ENCODE measurements at places on chromosomes 6 and 20.

GRCh38 chr6:162733489-162733888 lies 5.7 kb downstream of the PACRG start:
- no peak for DNase-seq

GRCh38 chr20:62303340-62304226 lies 786 bp downstream of the ADRM1 start:
- DNase-seq: peak; percentile 63

DNA sequence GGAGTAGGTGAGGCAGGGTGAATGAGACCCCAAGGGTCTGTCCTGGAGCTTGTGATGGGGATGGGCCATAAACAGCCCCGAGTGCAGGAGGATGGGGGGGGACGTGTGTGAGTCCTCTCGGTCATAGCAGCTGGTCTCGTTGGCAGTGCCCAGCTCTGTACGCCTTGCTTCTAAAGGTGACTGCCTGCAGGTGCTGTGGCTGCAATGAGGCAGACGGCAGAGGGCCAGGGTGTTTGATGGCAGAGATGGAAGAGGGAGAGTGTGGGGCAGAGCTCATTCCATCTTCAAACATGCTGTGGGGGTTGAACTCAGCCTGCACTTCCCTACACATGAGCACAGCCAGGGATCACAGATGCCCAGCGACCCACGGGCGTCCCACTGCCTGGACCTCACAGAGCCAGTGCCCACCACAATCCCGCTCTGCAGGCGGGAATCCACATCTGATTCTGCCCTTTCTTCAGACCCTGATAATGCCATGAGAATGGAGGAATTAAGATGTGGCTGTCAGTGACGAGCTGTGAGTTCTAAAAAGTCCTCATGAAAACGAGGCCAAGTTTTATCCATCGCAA lies 123.3 kb upstream of the CDH4 start:
- DNase-seq: no peak

GRCh38 chr20:33894798-33895197 lies 83.7 kb downstream of the CHMP4B start:
- DNase-seq: no peak

DNA sequence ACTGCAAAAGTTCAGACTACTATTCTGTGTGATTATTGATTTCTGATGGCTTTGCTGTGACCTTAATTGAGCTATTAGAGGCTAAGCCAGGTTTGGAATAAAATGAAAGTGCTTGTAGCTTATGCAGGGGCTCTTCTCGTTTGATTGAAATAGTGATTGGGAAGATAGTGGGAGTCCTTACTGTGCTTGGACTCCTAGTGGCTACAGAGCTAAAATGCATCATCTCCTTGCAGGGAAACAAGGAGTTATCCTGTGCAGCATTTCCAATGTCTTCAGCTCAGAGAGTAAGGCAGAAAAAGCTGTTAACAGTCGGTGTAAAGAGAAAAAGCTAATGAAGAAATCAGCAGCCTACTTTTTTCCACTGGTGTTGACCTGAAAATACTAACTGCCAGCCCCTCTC lies 173.5 kb downstream of the SLC35F1 start:
- no peak for DNase-seq

- DNase-seq: no peak
Measured at GRCh38 chr6:16274483-16274882, 36.1 kb downstream of the GMPR start.

DNA sequence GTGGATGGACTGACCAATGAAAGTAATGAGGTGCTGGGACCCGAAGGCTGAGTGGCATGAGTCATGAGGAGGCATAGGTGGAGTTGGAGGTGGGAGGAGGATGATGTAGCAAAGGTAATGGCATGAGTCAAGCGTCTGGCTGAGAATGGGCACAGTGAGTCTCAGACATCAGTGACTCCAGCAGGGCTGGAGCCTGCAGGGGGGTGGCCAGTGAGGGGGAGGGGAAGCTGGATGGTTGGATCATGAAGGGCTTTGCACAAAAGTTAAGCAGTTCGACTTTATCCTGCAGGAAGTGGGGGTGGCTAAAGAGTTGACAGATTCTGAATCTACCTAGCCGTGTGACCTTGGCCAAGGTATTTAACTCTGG lies 99.0 kb upstream of the IYD start:
- DNase-seq: no peak

- no peak for DNase-seq
Measured at GRCh38 chr6:140176306-140176705, 801.9 kb upstream of the CITED2 start.

DNA sequence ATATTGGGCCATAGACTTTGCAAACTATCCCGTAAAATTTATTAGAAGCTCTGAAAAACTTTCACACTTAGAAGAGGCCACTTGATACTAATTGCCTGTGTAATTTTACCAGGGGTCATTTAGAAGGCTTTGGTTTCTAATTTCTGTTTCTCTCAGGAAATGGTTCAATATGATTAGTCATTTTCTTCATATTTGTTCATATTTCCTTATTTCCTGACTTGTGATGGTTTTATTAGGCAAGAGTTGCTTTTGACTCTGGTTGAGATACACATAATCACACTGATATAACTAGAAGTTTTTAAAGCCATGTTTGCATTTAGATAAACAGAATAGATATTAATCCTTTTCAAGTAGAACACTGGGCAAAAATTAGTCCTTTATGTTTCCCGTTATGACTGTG lies 11.8 kb upstream of the HBS1L start:
- DNase-seq: no peak

GRCh38 chr6:45487645-45488044 lies 109.9 kb upstream of the SUPT3H start:
- DNase-seq: no peak

GRCh38 chr20:36644032-36644705 lies 1.8 kb downstream of the SLA2 start:
- no peak for DNase-seq

GRCh38 chr6:51459958-51460357 lies 627.5 kb downstream of the PKHD1 start:
- DNase-seq: no peak

- peak; percentile 9 for DNase-seq
Measured at GRCh38 chr6:156395276-156395675, 381.9 kb upstream of the ARID1B start.

- no peak for DNase-seq
Measured at GRCh38 chr20:10520528-10520927, 85.4 kb downstream of the SLX4IP start.

DNA sequence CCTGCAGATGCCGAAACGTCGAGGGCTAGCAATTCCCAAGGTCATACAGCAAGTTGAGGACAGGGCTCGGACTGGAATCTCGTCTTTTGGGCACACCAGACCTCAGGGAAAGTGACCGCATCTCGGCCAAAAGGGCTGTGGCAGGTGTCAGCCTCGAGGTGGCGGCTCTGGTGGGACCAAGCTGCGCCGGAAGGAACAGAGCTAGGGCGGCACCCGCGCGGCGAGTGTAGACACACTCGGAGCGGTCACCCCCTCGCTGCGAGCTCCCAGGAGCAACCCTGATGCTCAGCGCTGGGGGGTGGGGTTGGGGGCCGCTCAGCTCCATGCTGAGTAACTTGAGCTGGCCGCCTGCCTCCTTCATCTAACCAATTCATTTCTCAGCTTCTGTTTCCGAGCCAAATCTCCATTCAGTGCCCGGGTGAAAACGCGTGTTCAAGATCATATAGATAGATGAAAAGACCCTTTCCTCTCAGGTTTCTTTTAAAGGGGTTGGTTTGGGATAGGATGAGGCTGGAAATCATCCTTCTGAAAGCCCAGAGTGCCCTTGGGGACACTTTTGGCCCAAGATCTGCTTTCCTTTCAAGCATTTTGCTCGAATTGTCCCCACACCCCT lies 2.2 kb upstream of the TUBB2B start:
- DNase-seq: peak; percentile 86

DNA sequence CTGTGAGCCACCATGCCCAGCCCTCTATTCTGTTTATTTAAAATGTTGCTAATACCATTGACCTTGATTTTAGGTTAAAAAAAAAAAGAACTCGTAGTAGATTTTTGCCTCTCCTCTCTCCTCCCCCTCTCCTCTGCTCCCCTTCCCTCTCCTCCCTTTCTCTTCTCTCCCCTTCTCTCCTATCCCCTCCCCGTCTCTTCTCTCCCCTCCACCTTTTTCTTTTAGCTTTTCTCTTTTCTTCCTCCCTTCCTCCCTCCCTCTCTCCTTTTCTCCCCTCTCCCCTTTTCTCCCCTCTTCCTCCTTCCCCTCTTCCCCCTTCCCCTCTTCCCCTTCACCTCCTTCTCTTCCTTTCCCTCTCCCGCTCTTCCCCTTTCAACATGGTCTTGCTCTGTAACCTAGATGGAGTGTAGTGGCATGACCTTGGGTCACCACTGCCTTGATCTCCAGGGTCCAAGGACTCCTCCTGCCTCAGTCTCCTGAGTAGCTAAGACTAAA lies 223.8 kb downstream of the ZFAND3 start:
- DNase-seq: no peak

DNA sequence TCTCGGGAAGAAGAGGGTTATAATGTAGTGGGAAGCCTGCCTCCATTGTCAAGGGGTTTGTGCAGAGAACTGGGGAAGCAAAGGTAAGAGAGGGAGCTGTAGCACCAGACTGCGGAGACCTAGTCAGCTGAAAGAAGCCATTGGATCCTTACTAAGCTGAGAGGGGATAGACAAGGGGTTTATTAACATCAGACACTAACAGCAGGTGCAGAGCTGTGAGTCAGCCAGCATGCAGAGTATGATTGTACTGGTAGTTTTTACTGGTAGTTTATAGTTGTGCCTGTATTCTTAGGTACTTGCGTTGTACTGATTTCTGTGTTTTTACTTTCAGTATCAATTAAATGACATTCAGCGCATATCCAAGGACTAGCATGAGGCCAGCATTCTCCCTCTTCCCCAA lies 17.8 kb upstream of the COL19A1 start:
- peak; percentile 0 for DNase-seq

DNA sequence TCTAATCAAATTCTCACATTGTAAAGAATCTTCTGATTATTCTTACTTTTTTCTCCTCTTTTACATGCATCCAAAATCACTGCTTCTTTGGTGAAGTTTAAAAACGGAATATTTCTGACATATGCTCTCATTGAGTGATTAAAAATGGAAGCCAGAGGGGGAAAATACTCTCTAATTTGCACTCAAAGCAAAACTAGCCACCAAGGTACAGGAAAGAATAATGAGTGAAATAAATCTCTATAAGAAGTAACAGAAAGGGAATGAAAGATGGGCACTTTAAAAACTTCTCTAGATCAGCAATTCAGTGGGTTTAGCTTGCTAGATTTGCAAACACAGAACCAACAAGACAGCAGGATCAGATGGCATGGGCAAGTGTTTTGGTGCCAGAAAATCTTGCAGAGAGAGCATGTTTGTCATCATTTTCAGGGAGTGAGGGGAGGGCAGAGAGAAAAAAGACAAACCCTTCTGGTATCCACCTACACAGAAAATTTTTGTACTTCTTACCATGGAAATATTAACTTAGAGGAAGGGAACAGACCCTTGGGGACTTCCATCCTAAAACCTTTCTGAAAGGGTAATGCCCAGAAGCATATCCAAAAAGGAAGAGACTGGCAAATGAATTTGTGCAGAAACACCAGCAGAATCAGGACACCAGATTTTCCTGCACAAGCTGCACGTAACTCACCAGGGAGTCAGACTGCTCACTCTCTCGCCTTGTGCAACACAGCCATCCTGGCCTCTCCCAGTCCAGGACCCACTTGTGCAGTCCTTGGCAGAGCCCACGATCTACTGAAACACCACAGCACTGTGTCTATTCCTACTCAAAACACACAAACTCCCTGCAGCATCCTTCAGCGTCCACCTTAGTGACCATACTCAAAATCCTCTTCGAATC lies 270.2 kb upstream of the PRDM1 start:
- DNase-seq: no peak

- DNase-seq: peak; percentile 64
Measured at GRCh38 chr20:46099491-46100287, 9.9 kb upstream of the NCOA5 start.

- no peak for DNase-seq
Measured at GRCh38 chr6:124943658-124944057, 18.6 kb upstream of the RNF217 start.

DNA sequence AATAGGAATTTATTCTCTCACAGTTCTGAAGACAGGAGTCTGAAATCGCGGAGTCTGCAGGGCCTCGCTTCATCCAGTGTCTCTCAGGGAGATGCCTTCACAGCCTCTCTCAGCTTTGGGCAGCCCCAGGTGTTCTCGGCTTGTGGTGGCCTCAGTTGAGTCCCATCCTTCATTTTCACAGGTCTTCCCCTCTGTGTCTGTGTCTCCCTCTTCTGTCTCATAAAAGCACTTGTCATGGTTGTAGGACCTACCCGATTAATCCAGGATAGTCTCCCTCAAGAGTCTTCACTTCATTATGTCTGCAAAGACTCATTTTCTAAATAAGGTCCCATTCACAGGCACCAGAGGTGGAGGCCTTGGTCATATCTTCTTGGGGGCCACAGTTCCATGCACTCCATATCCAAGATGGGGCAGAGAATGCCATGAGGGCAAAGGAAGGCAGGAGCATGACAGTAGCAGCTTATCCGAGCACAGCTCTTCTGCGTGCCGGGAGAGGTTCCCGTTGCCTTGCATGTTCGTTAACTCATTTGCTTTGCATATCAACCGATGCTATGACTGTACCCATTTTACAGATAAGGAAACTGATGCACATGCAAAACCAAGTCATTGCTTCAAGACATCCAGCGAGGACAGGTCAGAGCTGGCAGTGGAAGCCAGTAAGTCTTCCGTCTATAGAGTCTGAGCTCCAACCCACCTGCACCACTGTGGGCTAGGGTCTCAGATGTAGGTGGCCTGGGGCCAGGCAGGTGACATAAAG lies 363.8 kb upstream of the SULF2 start:
- DNase-seq: no peak

DNA sequence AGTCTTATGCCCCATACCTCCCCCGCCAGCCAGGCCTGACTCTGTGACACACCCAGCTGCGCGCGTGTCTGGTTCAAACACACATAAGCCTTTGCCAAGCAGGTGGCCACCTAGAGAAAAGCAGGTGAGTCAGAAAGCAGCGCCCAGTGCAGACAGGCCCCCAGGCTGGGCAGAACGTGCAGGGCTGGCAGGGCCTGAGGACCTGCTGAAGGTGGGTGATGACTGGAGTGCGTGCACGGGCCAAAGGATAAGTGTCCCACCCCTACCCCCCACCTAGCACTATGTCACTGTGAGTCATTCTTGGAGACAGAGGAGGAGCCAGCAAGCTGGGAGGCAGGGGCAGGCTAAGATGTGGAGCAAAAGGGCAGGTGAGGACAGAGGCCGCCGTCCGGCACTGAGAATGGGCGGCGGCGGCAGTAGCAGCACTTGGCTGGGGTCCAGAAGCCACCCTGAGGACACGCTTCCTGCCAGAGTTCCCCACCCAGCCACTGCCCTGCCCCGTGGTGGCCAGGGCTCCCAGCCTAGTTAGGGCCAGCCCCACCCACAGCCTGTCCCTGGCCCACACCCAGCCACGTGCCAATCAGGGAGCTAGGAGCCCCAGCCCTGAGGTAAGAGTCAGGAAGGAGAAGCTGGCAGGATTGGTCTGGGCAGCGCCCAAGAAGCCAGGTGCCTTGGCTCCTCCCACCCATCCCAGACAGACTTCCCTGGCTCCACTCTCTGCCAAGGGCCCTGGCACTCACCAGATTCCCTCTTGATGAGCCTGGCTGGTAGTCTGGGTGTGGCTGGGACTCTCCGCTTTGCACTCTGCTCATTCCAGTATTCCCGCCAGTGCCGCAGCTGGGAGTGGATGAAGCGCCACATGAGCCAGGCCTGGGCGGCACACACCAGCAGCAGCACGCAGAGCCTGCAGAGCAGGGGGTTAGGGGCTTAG lies 72.7 kb downstream of the TRAM2 start:
- peak; percentile 86 for DNase-seq
